Activated CD4-positive, alpha-beta T cell treated with anti-CD3 and anti-CD28 coated beads, Interleukin-2, amount 10 ng/mL, durations not matched to agents 24 days and 14 days (primary cell): ENCODE measurements at places on chromosomes 1 and 21. TPM values are rescaled to one million over a fixed set of nuclear protein-coding genes. Genes with fewer than 3 reads are reported as not detected.

- H3K4me3 ChIP-seq: no peak overlapping the region
- no peak overlapping the region for H3K27ac ChIP-seq
- DNase-seq: no peak
- H3K4me1 ChIP-seq: no peaks in the 10 kb centered on the region
- H3K27me3 ChIP-seq: peaks cover 20% of the 10 kb centered on the region
Measured at GRCh38 chr1:220281159-220281574, 8.9 kb upstream of the RAB3GAP2 start.

KCNK2 gene
- total RNA-seq: not detected in 2 replicates

SRGAP2C gene
- total RNA-seq: 40.8 and 47.5 TPM in 2 replicates

- peaks cover 36% of the 10 kb centered on the region for H3K36me3 ChIP-seq
- DNase-seq: no peak
- H3K4me3 ChIP-seq: no peak overlapping the region
- peaks cover 29% of the 10 kb centered on the region for H3K4me1 ChIP-seq
- no peaks in the 10 kb centered on the region for H3K27me3 ChIP-seq
Measured at GRCh38 chr1:40736085-40736531, 44.6 kb downstream of the NFYC start.

GRCh38 chr1:106924360-106924759 is 132.1 kb upstream of the PRMT6 start:
- H3K27me3 ChIP-seq: no peaks in the 10 kb centered on the region
- no peak overlapping the region for H3K27ac ChIP-seq
- H3K36me3 ChIP-seq: no peaks in the 10 kb centered on the region
- H3K4me3 ChIP-seq: no peak overlapping the region
- no peak for DNase-seq
- H3K4me1 ChIP-seq: no peaks in the 10 kb centered on the region
